ENCODE measurements at places on chromosomes 3 and 15. TPM values are rescaled to one million over a fixed set of nuclear protein-coding genes. Genes with fewer than 3 reads are reported as not detected.

The LRRN1 gene
- not detected for total RNA-seq

The C2CD4B gene
- 0.68 TPM for total RNA-seq

The HOMER2 gene
- 9.4 TPM for total RNA-seq

The LMOD3 gene
- not detected for total RNA-seq

The DGKG gene
- total RNA-seq = under 0.01 TPM

The LMAN1L gene
- not detected for total RNA-seq

The ATOSA gene
- 18.5 TPM for total RNA-seq

The ISLR2 gene
- not detected for total RNA-seq
